Tibial nerve (tissue), 4 donors: ENCODE measurements at places on chromosomes 6 and 20.

GRCh38 chr6:3019749-3020320, 20.1 kb downstream of the NQO2 start:
- H3K36me3 ChIP-seq, result peaks cover 55% of the 10 kb centered on the region
- H3K27me3 ChIP-seq, result no peaks in the 10 kb centered on the region
- DNase-seq, result no peak
- peaks cover 8% of the 10 kb centered on the region for H3K4me1 ChIP-seq

- no peaks in the 10 kb centered on the region for H3K27me3 ChIP-seq
- no peaks in the 10 kb centered on the region for H3K36me3 ChIP-seq
- DNase-seq, result no peak
- no peaks in the 10 kb centered on the region for H3K4me1 ChIP-seq
- no peak overlapping the region for H3K4me3 ChIP-seq
Observed at GRCh38 chr6:168960551-168961263, 292.9 kb downstream of the THBS2 start.

DNA sequence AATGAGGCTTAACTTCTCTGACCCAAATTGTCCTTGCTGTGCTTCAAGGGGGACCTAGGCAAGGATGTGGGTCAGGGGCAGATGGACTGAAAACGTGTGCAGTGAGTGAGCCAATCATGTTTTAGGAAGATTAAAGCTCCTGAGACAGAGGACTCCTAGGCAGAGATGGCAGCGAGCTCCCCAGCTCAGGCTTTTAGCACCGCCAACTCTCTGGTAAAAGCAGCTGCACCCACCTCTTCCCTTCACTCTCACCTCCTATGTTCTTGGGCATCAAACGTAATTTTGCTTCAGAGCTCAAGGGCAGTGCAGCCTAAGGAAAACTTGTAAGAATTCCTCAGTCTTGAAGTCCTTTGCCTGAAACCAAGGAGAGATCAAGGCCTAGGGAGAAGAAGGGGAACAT, 10.3 kb downstream of the RPP21 start:
- H3K27ac ChIP-seq, result no peak overlapping the region
- peaks cover 4% of the 10 kb centered on the region for H3K4me1 ChIP-seq
- no peaks in the 10 kb centered on the region for H3K36me3 ChIP-seq

- H3K27me3 ChIP-seq, result no peaks in the 10 kb centered on the region
- H3K36me3 ChIP-seq, result no peaks in the 10 kb centered on the region
- H3K27ac ChIP-seq, result no peak overlapping the region
- peak; percentile 71 for DNase-seq
Observed at GRCh38 chr6:112289038-112289566, 34.7 kb upstream of the LAMA4 start.

DNA sequence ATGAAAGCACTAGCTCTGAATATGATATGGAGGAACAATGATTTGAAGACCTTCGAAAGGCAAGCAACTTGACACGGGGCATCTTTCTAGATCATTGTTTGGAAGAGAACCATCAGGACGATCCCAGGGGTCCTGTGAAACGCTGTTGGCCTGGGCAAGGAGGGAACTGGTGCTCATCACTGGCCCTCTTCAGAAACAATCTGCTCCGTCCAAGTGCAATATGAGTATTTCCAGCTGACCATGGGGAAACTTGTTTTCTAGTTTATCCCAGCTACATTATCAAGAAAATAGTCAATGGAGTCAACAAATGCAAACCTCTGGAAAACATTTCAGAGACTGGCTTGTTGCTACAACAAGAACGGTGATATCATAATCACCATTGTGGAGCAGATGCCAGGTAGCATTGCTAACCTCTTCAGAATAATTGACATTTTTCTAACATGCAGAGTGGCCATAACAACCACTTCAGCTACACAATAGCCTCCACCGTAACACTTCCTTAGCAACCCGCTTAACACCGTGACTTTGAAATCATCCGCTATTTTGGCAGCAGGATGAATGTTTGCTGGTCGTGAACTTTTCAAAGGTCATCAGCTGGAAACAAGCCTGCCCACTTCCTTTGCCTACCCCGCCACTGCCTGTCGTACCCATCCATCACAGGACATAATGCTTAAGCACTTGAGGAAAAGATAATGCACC, 112.0 kb upstream of the PDE10A start:
- H3K36me3 ChIP-seq, result no peaks in the 10 kb centered on the region
- no peak overlapping the region for H3K27ac ChIP-seq
- no peaks in the 10 kb centered on the region for H3K27me3 ChIP-seq
- no peak for DNase-seq
- no peaks in the 10 kb centered on the region for H3K4me1 ChIP-seq

- no peak overlapping the region for H3K4me3 ChIP-seq
- no peak overlapping the region for H3K27ac ChIP-seq
- no peaks in the 10 kb centered on the region for H3K4me1 ChIP-seq
- no peak for DNase-seq
- H3K27me3 ChIP-seq, result no peaks in the 10 kb centered on the region
Observed at GRCh38 chr6:25253351-25253750, 25.8 kb upstream of the CARMIL1 start.

- no peaks in the 10 kb centered on the region for H3K36me3 ChIP-seq
- no peak overlapping the region for H3K4me3 ChIP-seq
- no peaks in the 10 kb centered on the region for H3K27me3 ChIP-seq
- no peaks in the 10 kb centered on the region for H3K4me1 ChIP-seq
- no peak overlapping the region for H3K27ac ChIP-seq
Observed at GRCh38 chr6:100433726-100434435, 30.8 kb downstream of the SIM1 start.

GRCh38 chr6:132893772-132894490, 79.6 kb downstream of the RPS12 start:
- H3K4me1 ChIP-seq, result no peaks in the 10 kb centered on the region
- H3K4me3 ChIP-seq, result no peak overlapping the region
- H3K27me3 ChIP-seq, result no peaks in the 10 kb centered on the region
- DNase-seq, result no peak
- no peak overlapping the region for H3K27ac ChIP-seq

DNA sequence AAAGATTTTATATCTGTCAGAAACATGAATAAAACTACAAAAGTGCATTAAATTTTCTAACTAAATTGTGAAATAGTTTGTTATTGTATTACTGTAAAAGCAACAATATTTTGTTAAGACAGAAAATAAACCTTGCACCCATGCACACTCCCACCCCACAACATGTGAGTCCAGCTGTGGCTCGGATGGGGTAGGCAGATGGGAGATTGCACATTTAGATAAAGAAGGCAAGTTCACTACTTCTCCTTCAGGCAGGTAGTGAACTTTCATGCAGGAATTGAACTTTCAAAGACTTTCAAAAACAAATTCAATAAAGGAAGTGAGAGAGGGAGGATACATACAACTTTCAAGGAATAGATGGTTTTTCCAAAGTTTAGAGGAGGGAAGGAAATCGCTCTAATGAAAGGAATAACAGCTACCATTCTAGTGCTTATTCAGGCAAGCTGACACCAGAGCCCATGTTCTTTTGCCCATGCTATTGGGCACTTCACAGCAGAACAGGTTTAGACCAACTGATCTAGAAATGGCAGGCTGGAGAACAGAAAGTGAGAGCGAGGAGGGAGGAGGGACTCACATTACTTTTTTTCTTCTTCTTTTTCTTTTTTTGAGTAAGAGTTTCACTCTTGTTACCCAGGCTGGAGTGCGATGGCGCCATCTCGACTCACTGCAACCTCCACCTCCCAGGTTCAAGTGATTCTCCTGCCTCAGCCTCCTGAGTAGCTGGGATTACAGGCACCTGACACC, 28.5 kb downstream of the SF3B5 start:
- no peak for DNase-seq
- H3K27me3 ChIP-seq, result no peaks in the 10 kb centered on the region
- H3K4me1 ChIP-seq, result peaks cover 28% of the 10 kb centered on the region
- no peaks in the 10 kb centered on the region for H3K36me3 ChIP-seq

DNA sequence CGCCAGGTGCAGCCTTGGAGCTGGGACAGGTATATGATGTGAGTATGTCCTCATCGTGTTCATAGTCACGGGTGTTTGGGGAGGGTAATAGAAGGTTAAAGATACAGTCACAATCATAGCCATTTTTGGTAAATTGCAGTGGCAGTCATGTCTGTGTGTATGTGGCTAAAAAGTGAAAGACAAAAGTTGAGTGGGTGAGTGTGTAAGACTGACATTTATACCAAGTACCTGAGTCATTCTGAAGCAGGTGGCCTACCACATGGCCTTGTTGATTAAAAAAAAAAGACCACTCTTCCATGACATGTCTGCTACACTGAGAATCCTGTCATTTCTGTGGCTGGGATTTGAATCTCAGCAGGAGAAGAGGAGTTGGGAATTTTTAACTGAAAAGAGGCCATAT, 181.9 kb downstream of the SCP2D1 start:
- no peaks in the 10 kb centered on the region for H3K27me3 ChIP-seq
- no peak overlapping the region for H3K27ac ChIP-seq

GRCh38 chr6:38112181-38112580, 292.7 kb downstream of the ZFAND3 start:
- H3K4me1 ChIP-seq, result no peaks in the 10 kb centered on the region
- H3K27me3 ChIP-seq, result no peaks in the 10 kb centered on the region
- peaks cover 14% of the 10 kb centered on the region for H3K36me3 ChIP-seq

DNA sequence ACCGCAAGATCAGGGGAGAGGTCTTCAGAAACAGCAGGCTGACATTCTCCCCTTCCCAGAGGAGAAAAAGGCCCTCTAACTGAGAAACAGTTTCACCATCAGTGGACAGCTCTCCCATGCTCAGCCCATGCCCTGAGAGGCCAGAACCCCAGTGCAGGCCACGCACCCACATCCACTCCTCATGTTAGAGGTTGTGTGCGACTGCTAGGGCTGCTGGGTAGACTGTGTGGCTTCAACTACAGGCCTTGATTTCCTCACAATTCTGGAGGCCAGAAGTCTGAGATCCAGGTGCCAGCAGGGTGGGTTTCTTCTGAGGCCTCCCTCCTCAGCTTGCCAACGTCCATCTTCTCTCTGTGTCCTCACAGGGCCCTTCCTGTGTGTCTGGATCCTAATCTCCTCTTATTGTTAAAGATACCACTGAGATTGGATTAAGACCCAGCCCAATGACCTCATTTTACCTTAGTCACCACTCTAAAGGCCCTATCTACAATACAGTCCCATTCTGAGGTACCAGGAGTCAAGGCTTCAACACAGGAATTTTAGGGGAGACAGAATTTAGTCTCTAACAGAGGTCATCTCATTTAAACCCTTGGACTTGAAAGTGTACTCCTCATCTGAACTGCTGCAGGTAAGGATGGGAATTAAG, 67.7 kb upstream of the CD93 start:
- no peaks in the 10 kb centered on the region for H3K27me3 ChIP-seq
- H3K4me3 ChIP-seq, result no peak overlapping the region
- DNase-seq, result no peak
- H3K27ac ChIP-seq, result peak overlapping the region; percentile 47

GRCh38 chr6:389622-390021, 1.9 kb upstream of the IRF4 start:
- no peak overlapping the region for H3K27ac ChIP-seq
- no peak for DNase-seq
- no peaks in the 10 kb centered on the region for H3K36me3 ChIP-seq

GRCh38 chr6:79895382-79896074, 51.8 kb downstream of the ELOVL4 start:
- H3K27me3 ChIP-seq, result no peaks in the 10 kb centered on the region
- H3K27ac ChIP-seq, result no peak overlapping the region
- H3K36me3 ChIP-seq, result no peaks in the 10 kb centered on the region
- no peak for DNase-seq
- H3K4me1 ChIP-seq, result no peaks in the 10 kb centered on the region
- H3K4me3 ChIP-seq, result no peak overlapping the region

DNA sequence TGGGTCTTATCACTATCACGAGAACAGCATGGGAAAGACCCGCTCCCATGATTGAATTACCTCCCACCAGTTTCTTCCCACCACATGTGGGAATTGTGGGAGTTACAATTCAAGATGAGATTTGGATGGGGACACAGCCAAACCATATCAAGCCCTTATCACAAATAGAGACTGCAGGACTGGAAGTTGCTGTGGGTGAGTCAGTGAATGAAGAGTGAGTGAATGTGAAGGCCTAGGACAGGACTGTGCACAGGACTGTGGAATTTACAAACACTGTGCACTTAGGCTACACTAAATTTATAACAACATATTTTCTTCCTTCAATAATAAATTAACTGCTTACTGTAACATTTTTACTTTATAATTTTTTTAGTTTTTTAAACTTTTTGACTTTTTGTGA, 30.2 kb upstream of the BCAS1 start:
- DNase-seq, result no peak
- H3K36me3 ChIP-seq, result no peaks in the 10 kb centered on the region
- no peaks in the 10 kb centered on the region for H3K27me3 ChIP-seq
- no peaks in the 10 kb centered on the region for H3K4me1 ChIP-seq
- no peak overlapping the region for H3K4me3 ChIP-seq
- no peak overlapping the region for H3K27ac ChIP-seq

DNA sequence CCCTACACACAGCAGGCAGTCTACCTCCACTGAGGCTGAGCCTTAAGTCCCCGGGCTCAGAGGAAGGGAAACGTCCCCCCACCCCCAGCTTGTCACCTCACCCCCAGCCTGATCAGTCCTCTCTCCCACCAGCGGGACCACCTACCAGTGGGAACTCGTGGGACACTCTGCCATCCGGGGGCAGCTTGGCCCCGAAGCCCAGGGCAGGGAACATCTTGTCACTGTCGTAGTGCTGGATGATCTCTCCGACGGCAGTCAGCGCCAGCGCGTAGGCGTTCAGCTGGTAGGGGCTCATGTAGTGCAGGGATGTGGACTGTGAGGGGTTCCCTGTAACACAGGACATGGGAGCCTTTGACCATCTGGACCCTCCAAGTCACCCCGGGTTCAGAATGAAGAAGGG, 48.6 kb downstream of the RAB44 start:
- no peak overlapping the region for H3K27ac ChIP-seq
- no peak overlapping the region for H3K4me3 ChIP-seq
- H3K36me3 ChIP-seq, result no peaks in the 10 kb centered on the region
- DNase-seq, result no peak

DNA sequence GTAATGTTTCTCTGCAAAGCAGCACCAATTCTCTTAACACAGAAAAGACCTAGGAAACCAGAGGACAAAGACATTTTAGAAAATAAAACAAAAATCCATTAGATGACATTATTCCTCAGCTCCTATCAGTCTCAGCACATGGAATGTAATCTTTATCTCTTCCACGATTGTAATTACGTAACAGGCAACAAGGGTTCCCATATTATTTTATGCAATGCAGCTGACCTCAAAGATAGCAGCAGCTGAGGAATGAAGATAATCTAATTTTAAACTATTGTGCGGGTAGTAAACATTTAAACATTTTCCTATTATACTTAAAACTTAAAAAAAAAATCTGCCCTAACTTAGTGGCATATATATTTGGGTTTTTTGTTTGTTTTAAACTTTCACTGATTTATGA, 33.0 kb upstream of the PTCHD4 start:
- no peak overlapping the region for H3K27ac ChIP-seq
- H3K36me3 ChIP-seq, result no peaks in the 10 kb centered on the region
- no peaks in the 10 kb centered on the region for H3K4me1 ChIP-seq
- no peak for DNase-seq
- H3K27me3 ChIP-seq, result no peaks in the 10 kb centered on the region

DNA sequence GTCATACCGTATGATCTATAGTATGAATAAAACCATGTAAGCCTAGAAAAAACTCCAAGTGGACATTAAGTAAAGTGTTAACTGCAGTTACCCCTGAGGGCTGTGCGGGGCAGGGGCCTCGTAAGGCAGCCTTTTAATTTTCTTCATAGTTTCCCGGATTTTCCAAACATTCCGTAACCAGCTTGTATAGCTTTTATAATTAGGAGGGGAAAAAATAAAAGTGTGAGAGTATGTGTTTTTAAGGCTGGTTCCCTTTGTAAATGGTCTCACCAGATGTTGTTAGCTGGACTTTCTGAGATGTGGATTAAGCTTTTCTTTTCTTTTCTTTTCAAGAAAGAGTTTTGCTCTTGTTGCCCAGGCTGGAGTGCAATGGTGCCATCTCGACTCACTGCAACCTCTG, 7.0 kb downstream of the KIAA1755 start:
- peak overlapping the region; percentile 31 for H3K27ac ChIP-seq
- no peaks in the 10 kb centered on the region for H3K27me3 ChIP-seq
- no peaks in the 10 kb centered on the region for H3K36me3 ChIP-seq
